Cortex of kidney (tissue), 1 donor: ENCODE measurements at places on chromosomes 2 and 18.

DNA sequence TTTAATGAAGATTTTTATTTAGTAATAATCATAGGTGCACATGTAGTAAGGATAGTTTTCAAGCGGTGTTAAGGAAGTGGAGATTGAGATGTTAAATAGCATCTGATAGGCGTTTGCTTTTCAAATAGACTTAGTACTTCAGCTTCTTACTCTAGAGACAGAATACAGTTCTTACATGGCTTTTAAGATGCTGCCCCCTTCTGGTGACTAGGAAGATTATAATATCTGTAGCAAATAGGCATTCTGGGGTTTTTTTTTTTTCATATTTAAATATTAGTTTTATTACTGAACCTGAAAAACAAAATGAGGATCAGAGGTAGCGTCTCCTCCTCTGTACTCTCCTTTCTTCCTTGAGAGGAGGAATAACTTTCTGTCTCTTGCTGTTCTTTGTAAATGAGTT, 100.2 kb downstream of the AGAP1 start:
- no peak for DNase-seq

- no peak for DNase-seq
These were observed 453.8 kb downstream of the DSC3 start for GRCh38 chr18:30588673-30589164.

DNA sequence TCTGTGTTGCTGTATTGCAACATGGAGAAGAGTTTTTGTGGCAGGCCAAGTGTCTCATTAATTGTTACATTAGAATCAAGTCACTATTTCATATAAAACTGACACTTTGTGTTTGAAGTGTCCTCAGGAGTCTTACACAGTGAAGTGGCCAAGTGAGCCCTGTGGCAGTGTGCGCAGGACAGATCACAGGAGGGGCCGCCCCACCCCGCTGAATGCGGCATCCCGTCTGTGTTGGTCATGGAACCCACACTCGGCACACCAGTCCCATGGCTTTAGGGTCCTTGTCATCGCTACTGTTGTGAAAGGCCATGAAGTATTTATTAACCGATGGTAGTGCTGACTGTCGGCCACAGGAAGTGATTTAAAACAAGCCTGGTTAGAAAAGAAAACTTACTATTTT, 144.7 kb upstream of the NFATC1 start:
- DNase-seq = no peak

GRCh38 chr2:155766342-155767115, 566.0 kb downstream of the NR4A2 start:
- DNase-seq = no peak

- DNase-seq = no peak
These were observed 186.5 kb upstream of the FANCL start for GRCh38 chr2:58427572-58428095.

DNA sequence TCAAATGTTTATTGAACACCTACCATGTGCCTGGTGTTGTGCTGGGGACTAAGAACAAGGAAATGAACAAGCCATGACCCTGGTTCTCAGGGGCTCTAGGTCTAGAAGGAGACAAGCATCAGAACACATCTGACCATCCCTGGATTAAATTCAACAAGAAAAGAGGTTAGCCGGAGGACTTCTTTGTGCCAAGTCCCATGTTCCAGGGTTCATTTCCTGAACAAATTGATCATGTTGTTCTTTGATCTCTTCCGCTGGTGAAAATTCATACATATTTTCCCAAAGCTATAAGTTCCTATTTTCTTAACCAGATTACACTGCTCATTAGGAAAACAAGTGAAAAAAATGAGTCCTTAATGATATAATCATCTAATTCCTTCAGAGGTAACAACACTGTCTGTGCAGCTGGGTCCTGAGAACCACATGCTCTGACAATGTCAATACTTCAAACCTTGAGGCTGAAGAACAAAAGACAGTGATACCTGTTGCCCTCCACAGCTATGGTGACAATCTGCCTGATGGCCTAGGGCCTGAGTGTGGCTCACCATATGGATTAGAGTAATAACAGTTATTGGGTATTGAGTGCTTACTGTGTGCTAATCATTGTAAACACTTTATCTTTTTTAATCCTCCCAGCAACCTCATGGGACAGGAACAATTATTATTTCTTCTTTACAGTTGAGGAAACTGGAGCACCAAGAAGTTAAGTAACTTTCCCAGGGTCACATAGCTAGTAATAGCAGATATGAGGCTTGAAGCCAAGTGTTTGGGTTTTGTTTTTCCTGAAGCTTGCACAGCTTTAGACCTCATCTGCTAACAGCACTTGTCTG, 24.6 kb upstream of the INO80C start:
- no peak for DNase-seq

GRCh38 chr2:164920430-164920829, 34.9 kb downstream of the SLC38A11 start:
- no peak for DNase-seq

DNA sequence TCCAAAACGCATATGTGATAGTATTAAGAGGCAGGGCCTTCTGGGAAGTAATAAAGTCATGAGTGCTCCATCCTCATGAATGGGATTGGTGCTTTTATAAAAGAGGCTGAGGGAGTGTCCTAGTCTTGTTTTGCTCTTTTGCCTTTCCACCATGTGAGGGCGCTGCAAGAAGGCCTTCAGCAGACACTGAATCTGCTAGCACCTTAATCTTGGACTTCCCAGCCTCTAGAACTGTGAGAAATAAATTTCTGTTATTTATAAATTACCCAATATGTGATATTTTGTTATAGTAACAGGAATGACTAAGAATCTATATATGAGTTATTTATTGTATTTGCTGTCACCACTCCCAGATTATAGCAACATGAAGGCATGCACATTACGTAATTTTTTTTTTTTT, 63.5 kb downstream of the PLA2R1 start:
- DNase-seq = no peak

DNA sequence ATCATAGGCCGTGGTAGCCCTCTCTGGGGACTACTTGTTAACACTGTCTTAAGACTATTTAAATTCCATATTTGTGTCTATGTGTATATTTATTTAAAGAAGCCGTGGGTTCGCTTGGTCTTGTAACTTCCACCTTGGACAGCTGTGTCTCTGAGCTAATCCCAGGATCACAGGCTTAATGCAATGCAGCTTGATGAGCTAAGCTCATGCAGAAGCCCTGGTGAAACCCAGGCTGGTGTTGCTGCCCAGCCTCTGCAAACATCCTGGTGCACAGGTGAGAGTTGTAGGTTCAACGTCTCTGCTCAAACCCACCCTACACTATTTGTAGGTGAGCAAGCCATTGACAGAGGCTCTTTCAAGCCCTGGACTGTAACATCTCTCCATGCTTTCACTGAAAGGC, 211.8 kb downstream of the FAM210A start:
- no peak for DNase-seq

DNA sequence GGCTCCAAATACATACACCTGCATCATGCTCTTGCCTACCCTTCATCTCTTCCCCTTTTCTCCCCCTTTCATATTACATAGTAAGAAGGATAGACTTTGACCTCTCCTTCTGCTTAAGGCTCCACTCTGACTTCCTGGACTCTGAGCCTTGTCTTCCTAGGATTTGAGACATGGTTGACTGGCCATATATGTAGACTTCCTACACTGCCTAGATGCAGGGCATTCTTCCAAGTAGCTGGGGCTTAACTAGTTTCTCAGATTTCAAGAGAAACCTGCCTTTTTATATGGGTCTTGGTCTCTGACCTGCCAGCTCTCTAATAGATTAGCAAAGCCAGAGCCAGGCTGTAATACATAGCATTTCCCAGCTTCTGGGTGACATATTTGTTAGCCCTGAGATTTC, 35.4 kb upstream of the CYP26B1 start:
- no peak for DNase-seq

DNA sequence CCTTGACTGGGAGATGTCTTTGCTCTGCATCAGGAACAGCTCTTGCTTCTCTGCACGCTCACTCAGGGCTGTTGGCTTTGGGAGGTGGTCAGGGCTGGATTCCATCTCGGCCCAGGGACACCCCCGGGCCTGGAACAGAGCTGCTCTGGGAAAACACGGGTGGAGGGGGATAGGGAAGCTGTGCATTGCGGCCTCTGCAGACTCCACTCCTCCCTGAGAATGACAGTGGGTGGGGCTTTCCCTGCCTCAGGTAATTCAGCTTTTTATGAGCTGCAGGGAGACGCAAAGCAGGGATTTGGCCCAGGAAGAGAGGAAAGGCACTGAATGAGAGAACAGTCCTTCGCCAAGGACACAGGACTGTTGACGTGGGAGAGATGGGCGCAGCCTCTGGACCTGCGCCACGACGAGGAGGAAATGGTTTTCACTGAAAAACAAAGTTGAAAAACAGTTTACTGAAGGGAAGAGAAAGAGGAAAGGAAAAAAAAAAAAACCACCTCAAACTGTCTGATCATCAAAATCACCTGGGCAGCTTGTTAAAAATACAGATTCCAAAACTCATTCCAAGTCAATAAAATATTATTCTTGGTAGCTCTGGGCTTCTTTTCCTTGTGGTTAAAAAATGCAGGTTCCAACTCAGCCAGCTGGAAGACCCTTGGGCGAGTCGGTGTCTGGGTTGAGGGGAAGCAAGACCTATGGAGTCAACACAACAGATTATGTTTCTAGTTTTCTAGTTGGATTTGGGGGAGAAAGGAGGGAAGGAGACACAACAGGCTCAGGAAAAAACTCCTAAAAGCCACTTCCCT, 194.0 kb downstream of the ZFP36L2 start:
- DNase-seq = no peak
